Hematopoietic multipotent progenitor cell treated with erythropoietin and hydrocortisone succinate and interleukin-3 and kit ligand, for 6 days (in vitro differentiated cells): ENCODE measurements at places on chromosomes 1 and 21.

DNA sequence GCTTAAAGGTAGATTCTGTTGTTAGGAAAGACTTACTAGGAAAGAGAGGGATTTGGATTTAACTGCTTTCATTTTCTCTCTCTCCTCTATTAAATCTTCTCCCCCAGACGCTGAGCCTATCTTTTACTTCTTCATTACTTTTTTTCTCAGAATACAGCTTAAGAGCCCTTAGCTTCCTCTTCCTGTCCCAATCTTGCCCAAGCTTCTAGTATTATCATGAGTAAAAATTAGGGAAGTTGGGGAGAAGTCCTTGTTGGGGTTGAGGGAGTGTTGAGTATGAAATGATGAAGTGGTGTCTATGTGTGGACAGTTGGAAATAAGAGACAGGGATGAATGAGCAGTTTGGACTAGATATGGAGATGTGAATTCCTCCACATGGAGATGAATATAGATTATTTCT, 35.0 kb downstream of the ACP6 start:
- peak; percentile 56 for DNase-seq

- DNase-seq = no peak
These were observed 14.8 kb upstream of the FAM163A start for GRCh38 chr1:179728271-179728670.

GRCh38 chr1:204867666-204868339, 2.9 kb upstream of the NFASC start:
- no peak for DNase-seq

GRCh38 chr1:36775716-36776115, 258.6 kb downstream of the GRIK3 start:
- no peak for DNase-seq

GRCh38 chr1:16387201-16388188, 20.5 kb downstream of the SZRD1 start:
- no peak for DNase-seq

DNA sequence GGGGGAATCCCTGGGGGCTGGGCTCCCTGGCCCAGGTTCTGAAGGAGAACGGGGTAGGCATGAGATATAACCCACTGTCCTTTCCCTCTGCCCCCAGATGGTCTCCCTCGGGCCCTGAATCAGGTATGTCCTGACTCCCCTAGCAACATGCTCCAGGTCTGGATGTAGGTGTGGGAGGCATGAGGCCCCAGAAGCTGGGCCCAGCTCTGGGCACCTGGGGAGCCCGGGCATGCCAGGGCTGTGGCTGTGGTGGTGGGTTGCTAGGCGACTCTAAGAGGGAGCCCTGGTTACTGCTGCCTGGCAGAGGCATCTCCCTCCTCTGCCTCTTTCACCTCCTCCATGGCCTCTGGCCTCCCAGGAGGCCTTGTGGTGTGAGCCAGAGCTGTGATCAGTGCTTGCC, 16.2 kb downstream of the FOXO6 start:
- no peak for DNase-seq
